ENCODE measurements at places on chromosomes 1 and 21.
A peak's percentile ranks its signal among the peaks of the same experiment; 100 is the strongest.

GRCh38 chr1:16151196-16151994, 4.5 kb downstream of the EPHA2 start:
- DNase-seq, result no peak

- DNase-seq, result no peak
These were observed 29.4 kb downstream of the RWDD3 start for GRCh38 chr1:95263450-95263849.

- DNase-seq, result peak; percentile 44
These were observed 1.1 kb downstream of the IGFN1 start for GRCh38 chr1:201191653-201192260.

DNA sequence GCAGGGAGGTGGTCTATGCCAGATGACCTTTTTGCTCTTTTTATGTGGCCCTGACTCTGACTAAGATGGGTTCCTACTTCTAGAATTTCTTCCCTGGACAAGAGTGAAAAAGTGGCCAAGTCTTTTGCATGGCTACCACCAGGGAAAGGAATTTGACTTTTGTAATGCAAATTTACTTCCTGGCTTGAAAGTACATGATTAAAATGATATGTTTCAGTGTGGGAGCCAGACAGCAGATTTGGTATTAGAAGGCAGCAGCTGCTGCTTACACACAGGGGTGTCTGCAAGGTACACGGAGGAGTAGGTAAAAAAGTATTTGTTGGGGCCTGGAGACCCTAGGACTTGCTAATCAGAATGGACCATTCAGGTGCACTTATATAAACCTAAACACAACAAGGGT, 78.4 kb downstream of the KCND3 start:
- DNase-seq, result no peak

GRCh38 chr1:9871707-9872425, 38.2 kb downstream of the CTNNBIP1 start:
- no peak for DNase-seq

DNA sequence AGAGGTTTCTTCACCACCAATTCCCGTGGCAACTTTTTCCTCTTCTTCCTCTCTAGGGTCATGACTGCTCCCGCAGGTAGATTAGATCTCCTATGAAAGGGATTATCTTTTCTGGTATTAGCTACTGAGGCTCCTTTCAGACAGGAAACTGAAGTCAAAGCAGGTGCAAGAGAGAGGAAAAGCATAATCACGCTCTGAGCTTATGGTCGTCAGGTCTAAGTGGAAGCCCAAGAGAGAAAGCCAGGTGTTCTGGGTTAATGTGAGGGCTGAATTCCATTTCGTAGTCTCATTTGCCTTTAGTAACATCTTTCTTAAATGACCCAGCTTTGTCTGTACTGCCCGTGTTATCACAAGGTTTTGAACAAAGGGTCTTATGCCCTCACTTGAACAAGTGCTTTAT, 8.3 kb upstream of the MAP3K21 start:
- DNase-seq, result no peak

DNA sequence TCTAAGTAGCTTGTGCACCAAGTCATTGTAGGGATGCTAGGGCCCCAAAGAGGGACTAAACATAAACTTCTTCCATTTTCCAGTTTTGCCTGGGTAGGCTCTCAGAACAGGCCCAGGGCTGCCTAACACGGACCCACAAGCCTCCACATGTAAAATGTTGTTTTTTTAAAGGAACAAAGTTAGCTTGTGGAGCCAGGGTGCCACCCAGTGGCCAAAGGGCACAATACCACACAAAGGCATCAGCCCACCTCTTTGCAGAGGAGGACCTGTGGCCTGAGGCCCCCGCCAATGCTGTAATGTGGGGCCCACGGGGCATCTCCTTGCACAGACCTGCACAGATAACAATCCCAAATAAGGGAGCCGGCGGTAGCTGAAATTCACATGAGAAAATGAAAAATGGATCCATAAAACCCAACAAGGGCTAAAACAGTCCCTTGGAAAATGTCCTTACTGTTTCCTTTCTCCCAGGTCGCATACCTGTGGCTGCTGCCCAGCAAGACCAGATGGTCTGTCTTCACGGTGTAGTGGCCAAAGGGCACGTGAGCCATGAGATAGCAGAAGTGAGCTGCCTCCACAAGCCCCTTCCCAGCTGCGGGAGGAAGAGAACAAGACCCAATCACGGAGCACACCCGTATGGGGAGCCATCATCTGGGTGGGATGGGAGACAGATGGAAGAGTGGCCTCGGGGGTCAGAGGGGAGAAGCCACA, 23.8 kb downstream of the SEC16B start:
- no peak for DNase-seq

GRCh38 chr1:9368356-9368755, 75.7 kb downstream of the SPSB1 start:
- DNase-seq, result no peak

DNA sequence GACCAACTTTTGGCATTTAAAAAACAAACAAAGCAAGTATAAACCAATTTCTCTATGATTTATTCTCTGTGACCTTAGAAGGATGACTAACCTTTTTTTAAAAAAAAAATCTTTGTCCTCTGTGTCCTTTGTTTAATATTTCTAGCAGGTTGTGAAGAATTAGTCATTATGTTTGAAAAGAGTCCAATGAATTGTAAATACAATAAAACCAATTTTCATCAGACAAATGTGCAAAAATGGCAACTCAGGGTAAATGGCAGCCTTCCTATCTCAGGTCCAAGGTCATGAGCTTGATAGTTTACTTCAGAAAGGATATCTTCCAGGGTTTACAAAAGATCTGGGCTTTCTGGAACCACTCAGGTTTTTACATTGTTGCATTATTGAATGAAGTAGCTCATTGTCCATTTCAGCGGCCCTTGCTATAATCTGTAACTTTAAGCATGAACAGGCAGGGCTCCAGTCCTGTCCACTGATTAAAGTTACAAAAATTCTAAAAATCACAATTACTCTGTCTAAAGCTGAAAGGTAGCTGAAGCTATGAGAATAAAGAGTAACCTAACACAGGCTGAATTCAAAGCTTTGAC, 11.7 kb upstream of the MAP3K21 start:
- no peak for DNase-seq

GRCh38 chr21:31354604-31355443, 10.8 kb upstream of the TIAM1 start:
- DNase-seq, result no peak

DNA sequence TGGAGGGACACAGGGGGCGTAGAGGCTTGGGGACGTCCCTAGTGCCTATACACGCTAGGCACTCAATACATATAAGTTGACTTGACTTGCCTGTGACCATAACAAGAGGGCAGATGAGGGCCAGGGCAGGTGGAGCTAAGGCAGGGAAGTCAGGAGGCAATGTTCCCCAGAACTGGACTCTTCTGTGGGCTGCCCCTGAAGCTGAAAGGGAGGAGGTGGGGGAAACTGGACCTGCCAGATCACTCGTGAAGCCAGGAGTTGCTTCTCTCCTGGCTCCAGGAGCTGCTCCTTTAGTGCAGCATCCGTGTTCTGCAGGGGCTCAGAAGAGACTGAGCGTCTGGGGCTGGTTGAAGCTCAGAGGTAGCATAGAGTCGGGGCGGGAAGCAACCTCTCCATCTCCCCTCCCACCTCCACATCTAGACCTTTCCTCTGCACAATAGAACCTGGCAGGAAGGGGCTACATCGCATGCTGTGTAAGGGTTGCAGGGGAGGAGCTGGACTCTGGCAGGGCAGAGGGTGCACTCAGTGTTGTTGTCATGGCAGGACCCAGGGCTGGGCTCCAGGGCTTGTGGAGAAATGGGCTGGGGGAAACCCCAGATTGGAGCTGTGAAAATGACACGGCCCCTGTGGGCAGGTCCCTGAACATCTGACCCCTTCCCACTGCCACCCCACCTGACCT, 2.9 kb upstream of the SEMA4A start:
- DNase-seq, result no peak

- no peak for DNase-seq
These were observed 111.8 kb upstream of the CYYR1 start for GRCh38 chr21:26684889-26685288.

- peak; percentile 93 for DNase-seq
These were observed 7.0 kb upstream of the POFUT2 start for GRCh38 chr21:45294509-45295291.

- no peak for DNase-seq
These were observed 39.9 kb downstream of the KIAA1614 start for GRCh38 chr1:180952657-180953013.

DNA sequence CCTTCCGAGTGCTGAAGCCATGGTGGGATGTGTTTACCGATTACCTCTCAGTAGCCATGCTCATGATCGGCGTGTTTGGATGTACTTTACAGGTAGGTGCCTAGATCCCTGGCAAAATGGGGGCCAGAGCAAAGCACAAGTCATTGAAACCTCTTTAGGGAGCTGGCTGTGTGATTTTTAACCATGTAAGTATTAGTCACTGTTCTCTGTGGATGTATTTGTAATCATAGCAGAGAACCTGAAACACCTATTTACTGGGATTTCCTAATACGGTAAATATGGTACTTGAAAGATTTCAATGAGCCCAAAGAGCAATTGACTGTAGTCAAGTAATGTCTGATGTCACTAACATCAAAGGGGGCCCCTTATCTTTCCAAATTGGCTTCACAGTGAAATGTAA, 53.6 kb downstream of the LRRC8C start:
- DNase-seq, result no peak

DNA sequence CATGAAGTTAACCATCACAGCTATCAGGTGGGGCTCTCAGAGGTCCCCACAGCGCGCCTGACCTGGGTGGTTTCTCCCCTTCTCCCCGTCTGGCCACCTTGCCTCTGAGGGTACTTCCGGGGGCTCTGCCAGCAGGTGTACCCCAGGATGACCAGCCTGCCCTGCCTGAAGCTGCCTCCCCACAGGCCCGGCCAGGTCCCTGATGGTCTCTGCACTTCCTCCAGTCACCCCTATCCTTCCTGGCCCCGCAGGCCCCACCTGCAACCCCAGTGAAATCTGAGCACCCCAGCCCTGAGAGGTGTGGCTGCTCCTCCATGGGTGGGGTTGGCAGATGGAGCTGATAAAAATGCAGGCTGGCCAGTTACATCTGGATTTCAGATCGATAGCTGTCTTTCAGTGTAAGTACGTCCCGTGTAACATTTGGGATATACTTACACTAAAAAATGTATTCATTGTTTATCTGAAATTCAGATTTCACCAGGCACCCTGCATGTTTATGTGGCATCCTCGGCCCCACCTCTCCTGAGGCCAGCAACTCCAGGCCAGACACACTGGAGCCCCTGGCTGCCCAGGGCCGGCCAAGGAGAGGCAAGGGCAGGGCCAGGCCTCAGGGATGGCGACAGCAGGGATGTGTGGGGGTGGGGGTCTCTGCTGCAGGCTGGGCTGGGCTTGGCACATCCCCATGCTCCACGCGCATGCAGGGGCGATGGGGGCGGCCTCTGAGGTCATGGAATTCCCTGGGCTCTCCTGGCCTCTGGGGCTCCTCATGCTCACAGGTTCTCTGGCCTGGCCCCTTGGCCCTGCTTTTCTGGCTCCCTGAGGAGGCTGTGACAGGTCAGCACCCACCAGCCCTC, 25.1 kb downstream of the LRRC3 start:
- no peak for DNase-seq

GRCh38 chr1:76507376-76507775, 359.9 kb upstream of the ST6GALNAC5 start:
- no peak for DNase-seq
